ENCODE measurements at places on chromosomes 7 and 10. TPM values are rescaled to one million over a fixed set of nuclear protein-coding genes. Genes with fewer than 3 reads are reported as not detected.

GRCh38 chr10:11164803-11165590 is 147.3 kb downstream of the CELF2 start:
- peak; percentile 84 for DNase-seq

The ZP3 gene
- polyA plus RNA-seq = not detected

GRCh38 chr7:151402029-151402835 is 7.6 kb downstream of the WDR86 start:
- no peak for DNase-seq

DNA sequence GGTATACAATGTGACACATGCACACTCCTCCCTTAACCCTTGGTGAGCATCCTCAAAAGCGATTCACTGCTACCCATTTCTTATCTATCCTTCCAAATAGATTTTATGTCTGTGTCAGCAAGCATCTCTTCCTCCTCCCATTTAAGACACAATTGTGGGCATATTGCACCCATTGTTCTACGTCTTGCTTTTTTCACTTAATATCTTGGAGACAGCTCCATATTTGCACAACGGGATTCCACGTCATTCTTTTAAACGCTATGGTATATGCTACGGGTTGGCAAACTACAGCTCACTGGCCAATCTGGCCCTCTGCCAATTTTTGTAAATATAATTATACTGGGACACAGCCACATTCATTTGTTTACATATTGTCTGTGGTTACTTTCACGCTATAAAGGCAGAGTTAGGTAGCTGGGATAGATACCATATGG is 88.6 kb downstream of the RNF216 start:
- peak; percentile 74 for DNase-seq

GRCh38 chr7:152902054-152902453 is 142.5 kb downstream of the ACTR3B start:
- DNase-seq = no peak

The PAPOLB gene
- not detected for polyA plus RNA-seq
